T-helper 2 cell (primary cell): ENCODE measurements at places on chromosomes 13 and 19.

DNA sequence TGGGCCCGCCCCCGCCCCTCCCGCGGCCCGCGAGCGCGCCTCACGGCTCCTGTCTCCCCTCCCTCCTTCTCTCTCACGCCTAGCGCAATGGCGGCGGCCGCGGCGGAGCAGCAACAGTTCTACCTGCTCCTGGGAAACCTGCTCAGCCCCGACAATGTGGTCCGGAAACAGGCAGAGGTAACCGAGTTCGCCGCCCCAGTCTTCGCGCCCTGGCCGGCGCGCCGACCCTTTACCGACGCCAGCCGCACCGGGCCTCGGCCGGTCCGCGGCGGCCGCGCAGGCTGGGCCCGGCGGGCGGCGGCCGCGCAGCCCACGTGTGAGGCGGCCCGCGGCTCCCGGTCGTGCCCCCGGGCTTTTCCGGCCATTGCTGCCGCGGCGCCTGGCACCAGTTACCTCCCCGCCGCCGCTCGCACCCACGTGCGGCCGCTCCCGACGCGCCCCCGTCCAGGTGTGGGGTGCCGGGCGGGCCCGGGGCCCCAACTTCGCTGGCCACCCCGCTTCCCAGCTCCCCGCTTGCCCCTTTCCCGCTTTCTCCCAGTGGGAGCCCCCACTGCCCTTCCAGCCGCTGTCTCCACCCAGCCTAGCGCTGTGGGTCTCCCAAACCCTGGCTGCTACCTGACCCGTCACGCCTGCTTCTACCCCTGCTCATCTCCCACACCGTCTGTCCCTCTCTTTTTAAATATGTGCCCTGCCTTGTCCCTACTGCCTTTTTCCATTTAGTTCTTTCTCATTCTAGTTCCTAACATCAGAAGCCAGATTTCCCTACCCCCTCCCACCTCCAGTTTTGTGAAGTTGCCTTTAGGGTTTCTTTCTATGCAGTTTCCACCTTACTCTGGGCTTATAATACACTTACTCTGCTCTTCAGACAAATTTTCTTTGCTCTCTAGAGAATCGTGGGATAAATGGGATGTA, 23.4 kb downstream of the IPO5 start:
- DNase-seq, result no peak

GRCh38 chr13:33109801-33110200, 93.6 kb downstream of the KL start:
- no peak for DNase-seq

DNA sequence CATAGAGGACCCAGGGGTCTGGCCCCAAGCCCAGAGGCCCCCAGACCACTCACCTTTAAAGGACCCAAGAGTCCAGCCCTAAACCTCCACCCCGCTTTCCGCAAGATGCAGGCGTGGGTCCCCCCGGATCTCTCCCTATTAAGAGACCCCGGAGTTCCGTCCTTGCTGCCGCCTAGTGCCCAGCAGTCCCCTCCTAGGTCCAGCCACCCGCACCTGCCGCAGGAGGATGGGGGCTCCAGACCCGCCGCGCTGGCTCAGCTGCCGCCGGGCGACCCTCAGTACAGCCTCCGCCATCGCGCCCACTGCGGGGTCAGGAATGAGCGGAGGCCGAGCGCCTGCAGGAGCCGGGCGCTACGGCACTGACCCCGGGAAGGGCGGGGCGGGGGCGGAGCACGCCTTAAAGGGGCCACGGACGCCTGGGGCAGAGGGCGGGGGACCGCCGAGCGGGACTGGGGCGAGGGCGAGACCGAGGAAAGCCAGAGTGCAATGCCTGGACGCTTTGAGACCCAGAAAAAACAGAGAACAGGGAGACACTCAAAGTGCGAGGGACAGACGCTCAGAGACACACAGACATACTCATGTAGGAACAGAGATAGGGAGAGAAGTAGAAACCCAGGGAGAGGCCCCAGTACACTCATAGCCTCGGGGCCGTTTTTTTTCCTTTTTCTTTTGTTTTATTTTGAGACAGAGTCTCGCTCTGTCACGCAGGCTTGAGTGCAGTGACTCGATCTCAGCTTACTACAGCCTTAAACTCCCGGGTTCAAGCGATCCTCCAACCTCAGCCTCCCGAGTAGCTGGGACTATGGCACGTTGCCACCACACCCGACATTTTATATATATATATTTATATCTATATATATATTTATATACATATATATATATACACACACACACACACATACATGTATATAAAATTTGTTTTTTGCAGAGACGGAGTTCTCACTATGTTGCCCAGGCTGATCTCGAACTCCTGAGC, at the start of gene ETHE1:
Gene ETHE1, minus strand, starts transcription at position 318 of the 976 bp plus-strand sequence. Its CDS starts 24 bp downstream, at position 294.
- peak; percentile 69 for DNase-seq

GRCh38 chr13:48266150-48266549, 33.1 kb downstream of the ITM2B start:
- no peak for DNase-seq

DNA sequence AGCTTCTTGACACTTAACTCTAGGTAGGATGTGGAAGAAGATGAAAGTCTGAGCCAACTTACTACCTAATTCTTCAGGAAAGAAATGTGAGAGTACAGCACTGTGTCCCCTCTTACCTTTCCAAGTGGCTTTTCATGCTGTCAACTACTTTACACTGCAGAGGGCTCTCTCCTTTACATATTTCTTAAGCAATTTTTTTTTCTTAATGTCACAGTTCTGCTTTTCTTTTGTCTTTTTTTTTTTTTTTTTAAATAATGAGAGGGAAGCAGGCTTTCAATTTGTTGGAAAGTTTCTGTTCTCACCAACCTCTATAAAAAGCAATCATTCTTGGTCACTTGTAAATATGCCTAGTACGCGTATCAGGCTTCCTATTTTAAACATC, 212.7 kb upstream of the MIR17HG start:
- no peak for DNase-seq

GRCh38 chr13:105139380-105140285, 1395.8 kb downstream of the EFNB2 start:
- DNase-seq, result peak; percentile 90

GRCh38 chr13:46571909-46572595, 19.1 kb downstream of the LRCH1 start:
- no peak for DNase-seq

- no peak for DNase-seq
These were observed 504.2 kb downstream of the GPC6 start for GRCh38 chr13:93730780-93731179.

- no peak for DNase-seq
These were observed 2.3 kb downstream of the ENOX1 start for GRCh38 chr13:43784496-43784895.

DNA sequence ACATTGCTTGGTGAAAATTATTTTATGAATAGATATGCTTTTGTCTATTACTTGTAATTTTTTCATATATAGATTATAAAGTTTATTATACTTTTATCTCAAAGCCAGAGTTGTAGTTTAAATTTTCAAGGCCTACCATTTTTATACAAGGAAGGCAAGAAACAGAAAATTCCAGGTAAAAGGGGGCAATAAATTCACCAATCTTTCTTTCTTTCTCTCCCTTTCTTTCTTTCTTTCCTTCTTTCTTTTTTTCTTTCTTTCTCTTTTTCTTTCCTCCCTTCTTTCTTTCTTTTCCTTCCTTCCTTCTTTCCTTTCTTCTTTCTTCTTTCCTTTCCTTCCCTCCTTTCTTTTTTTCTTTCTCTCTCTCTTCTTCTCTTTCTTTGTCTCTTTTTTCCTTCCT, 529.4 kb downstream of the PCDH17 start:
- DNase-seq, result no peak

- DNase-seq, result no peak
These were observed 595.4 kb downstream of the DIAPH3 start for GRCh38 chr13:59568306-59568705.

DNA sequence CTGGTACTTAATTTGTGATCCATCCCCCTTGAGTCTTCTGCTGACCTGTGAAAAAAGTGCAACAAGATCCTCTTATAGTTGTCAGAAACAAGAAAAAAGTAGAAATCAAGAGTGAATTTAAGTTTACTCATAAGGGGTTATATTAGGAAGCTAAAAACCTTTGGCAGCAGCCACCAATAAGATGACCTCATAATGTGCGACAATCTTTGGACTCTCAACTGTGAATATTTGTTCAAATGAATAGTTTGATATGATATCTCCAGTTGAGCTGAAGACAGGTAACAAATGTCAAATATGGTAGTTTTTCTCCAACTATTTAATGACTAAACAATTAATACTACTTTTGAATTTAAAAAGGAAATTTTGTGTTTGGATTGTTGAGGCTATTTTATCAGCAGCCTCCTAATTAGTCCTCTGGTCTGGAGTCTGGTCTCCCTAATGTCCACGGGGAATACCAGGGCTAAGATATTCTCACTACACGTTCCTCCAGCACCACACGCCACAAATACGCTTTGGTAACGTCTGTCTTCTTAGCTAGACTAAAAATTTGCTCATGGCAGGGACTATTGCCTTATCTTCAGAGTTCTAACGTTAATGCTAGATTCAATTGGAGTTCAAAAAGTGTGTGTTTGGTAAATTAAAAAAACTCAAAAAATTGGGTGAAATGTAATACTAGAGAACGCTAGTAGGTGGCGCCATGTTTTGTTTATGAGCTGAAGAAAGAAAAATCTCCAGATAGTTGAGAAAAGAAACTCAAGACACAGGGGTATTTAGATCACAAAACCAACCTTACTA, 51.0 kb upstream of the PDX1 start:
- no peak for DNase-seq

GRCh38 chr13:39590466-39591036, 12.4 kb downstream of the LHFPL6 start:
- peak; percentile 82 for DNase-seq

DNA sequence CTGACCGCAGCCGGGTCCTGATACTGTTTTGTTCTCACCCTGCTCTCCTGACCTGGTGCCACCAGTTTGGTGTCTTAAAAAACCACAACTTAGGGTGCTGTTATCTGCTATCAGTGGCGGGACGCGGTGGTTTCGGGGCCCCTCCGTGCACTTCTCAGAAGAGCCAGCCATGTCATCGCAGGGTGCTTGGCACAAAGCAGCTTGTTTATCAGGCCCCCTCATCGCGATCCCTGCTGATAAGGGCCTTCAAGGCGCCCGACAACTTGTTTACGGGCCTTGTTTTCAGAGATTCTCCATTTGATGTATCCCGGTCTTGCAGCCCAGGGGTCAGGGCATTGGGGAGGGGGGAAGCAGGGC, 58.1 kb upstream of the KLF2 start:
- DNase-seq, result peak; percentile 51

DNA sequence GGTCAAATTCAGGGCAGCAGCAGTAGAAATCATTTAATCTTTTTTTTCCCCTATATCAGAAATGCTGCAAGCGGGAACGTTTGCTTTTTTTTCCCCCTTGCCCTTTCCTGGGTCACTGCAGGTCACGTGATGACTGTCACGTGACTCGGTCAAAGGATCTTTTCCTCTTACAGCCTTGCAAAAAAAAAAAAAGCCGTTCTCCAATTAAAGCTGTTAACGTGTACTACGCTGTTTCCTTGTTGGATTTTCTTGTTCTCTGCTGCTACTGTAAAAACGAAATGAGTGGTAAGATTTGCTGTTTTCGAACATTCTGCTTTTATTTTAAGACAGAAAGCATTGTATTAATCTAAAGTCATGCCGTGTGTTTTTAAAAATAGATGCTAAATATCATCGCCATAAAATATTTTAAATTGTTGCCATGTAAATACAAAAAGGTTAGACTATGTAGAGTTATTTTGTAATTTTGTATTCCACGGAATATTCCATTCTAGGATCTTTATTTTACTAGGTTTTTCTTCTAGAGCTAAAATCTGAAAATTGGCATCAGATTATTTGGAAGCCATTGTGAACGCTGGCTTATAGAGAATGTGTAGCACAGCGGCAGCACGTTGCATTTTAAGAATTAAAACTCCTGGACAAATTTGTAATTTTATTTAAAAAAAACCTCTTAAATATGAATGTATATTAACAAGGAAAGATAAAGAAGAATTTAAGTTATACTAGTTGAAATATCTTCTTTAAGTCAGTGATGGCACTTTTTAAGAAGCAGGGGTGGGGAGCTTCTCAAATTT, 109.8 kb upstream of the MLNR start:
- DNase-seq, result peak; percentile 94

- no peak for DNase-seq
These were observed 66.0 kb upstream of the TNFRSF19 start for GRCh38 chr13:23504180-23504579.

- DNase-seq, result no peak
These were observed 29.4 kb upstream of the PTPRS start for GRCh38 chr19:5369962-5370367.

DNA sequence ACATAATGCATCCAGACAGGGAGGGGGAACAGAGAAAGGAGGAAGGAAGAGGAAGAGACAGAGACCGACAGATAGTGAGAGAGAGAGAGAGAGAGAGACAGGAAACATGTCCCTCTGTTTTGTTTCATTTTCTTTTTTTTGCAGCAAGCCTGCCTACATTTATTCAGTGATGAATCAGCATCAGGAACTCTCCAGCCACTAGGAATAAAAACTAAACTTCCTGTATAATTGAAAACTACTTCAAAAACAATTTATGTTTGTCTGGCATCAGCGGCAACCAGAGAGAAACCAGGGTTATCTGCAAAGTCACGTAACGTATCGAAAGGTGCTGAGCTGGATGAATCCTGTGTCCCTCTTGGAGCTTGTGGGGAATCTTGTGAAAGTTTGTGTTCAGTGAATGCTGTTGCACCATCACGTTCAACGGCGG, 148.6 kb upstream of the SOX21 start:
- no peak for DNase-seq

DNA sequence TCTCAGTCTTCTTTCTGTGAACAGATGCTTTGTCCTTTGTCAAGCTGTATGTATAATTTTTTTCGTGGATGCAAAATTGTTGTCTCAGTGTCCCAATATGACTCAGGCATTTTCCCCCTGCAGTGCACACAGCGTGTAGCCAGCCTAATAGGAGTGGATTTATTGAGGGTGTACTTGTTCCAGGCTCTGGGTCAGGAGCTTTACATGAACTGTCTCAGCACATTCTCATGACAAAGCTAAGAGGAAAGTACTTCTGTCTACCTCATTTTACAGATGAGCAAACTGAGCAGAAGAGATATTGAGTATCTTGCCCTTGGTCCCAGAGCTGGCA, 50.8 kb downstream of the STK24 start:
- DNase-seq, result no peak

- DNase-seq, result no peak
These were observed 144.2 kb upstream of the ZNF91 start for GRCh38 chr19:23539499-23539898.

DNA sequence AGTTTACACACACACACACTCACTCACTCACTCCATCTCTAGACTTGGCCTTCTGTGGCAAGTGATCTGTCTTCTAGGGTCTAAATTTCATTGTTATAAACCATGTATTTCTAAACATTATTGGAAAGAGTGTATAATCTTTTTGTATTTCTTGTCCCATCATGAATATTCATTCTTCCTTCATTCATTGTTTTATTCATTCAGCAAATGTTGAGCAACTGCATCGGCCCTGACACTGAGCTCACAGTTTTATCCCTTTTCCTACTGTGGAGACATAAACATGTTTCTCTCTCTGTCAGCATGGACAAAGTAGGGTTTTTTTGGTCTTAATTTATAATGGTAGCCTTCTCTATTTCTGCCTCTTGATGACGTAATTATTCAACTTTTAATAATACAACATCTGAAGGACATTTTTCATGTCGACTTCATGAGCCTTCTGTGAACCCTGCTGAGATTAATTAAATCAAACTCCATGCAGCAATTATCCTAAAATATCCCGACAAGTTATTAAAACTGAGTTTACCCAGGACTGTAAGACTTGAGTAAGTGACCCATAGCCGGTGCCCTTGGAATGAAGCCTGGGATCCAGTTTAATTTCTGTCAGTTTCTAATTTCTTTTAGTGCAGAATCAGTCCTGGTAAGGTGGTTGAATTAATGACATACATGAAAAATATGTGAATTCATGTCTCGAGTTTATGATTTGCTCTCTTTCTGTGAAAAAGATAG, 7.3 kb downstream of the SPATA13 start:
- no peak for DNase-seq

- DNase-seq, result no peak
These were observed 546.6 kb downstream of the DACH1 start for GRCh38 chr13:71320452-71320851.
